ENCODE measurements at places on chromosomes 2 and 18.
A peak's percentile ranks its signal among the peaks of the same experiment; 100 is the strongest.

DNA sequence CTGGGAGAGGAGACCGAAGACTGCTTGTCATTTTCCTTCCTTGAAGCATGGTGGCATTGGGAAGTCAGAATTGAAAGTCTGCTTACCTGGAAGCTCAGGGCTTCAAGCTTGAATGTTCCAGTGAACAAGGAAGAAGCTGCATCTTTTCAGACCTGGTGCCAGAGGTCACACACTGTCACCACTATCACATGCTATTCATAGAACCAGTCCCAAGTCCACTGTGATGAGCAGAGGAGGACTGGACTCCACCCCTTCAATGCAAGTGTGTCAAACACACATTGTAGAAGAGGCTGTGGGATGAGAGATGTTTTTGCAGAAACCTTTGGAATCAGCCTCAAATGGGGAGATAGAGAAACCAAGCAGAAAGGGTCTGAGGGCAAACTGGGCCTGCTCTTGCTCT lies 81.4 kb downstream of the LYPD1 start:
- DNase-seq: no peak

- DNase-seq: no peak
Measured at GRCh38 chr2:189587780-189588179, 7.2 kb upstream of the SLC40A1 start.

DNA sequence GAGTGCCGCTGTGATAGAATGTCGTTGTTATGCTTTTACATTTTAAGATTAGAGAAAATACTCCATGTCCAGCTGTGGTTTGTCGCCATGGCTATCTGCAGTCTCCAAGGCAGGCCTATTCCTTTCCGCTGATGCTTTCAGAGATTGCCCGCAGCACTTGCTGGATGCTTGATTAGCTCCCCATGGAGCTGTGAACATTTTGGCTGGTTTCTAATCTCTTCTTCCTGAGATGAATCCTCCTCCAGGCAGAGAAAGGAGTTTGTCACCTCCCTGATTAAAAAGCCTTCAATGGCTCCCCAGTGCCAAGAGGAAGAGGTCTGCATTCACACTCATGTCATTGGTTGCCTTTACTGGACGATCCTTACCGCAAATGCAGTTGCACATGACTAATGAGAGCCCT lies 32.6 kb upstream of the LPIN1 start:
- DNase-seq: no peak

DNA sequence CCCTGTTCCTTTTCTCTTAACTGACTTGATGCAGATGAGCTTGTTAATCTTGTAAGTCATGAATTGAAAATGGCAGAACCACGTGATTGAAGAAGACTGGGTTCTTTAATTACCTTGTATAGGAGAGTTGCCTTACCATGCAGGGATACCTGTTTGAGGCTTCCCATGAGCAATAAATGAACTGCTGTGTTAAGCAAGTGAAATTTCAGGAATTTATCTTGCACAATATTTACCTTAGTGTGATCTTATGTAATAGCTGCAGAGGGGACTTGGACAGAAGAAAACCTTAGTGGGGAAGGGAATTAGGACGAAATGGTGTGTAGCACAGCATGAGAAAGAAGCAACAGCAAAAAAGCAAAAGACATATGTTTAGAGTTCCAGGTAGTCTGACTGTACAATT lies 384.0 kb upstream of the TMEFF2 start:
- DNase-seq: no peak

DNA sequence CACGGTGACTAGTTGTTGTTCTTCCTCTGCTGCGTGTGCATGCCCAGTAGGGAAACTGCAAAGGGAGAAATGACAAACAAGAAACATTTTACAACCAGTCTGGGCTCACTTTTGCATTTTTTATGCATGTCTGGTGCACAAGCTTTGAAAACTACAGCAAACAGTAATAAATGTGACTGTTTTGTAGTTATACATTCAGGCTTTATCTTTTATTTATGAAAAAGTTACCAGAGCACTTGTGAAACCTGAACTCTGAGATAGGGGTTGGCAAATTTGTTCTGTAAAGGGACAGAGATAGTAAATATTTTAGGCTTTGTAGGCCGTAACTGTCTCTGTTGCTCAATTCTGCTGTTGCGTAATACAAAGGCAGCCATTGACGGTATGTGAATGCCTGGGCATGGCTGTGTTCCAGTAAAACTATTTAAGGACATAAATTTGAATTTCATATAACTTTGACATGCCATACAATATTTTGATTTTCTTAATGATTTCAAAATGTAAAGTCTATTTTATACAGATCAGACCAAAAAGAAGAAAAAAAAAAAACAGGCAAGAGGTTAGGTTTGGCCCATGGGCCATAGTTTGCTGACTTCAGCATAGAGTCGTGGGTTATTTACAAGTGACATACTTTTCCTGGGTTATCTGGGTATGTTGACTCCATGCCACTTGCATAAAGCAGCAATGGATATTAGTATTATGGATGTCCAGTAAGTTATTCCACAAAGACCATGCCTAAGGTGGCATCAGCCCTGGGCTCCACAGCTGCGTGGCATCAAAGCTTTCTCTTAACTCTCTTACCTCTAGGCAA lies 53.6 kb upstream of the EML6 start:
- peak; percentile 94 for DNase-seq

DNA sequence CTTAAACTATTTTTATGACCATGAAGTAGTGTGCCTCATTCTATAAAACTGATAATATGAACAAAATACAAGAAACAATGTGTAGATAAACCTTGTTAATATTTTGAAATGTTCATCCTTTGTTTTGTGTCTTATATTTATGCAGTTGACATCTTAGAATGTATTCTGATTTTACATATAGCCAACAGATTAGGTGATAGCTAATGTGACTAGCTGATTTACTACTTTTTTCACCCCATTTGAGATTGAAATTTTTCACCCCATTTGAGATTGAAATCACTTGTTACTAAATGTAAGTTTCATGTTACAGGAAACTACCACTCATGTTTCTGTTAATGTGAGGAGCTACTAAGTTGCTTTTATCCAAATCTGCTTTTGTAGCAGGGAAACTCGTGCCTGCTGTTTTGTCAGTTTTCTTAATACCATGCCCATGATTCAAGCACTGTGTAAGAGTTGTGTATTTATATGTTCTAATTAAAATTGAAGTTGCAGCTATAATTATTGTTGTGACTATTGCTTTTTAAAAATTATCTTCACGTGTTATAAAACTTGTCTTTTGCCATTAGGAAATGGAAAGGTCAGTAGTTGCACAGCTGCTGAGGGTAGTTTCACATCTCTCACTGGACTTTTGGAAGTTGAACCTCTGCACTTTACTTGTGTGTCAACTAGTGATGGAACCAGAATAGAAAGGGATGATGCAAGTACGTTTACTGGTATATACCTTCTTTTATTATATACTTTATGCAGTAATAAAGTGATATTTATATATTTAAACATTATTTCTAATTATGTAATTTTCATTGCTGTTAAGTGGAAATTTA lies 96.6 kb downstream of the BIRC6 start:
- DNase-seq: peak; percentile 28

DNA sequence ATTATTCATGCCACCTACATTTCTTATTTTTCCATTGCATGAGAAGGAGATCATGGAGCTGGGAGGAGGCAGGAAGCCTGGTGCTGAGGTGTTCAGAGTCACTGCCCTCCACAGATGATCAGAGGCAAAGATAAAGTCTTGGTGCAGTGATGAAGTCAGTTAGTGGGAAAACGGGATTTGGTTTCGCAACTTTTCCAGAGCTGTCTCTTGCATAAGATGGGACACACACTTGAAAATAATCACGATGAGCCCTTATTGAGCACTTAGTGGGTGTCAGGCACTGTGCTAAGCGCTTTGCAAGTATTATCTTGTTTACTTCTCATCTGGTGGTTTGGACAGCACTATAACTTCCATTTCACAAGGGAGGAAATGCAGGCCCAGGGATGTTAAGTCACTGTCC lies 222.1 kb upstream of the SMAD2 start:
- DNase-seq: no peak

DNA sequence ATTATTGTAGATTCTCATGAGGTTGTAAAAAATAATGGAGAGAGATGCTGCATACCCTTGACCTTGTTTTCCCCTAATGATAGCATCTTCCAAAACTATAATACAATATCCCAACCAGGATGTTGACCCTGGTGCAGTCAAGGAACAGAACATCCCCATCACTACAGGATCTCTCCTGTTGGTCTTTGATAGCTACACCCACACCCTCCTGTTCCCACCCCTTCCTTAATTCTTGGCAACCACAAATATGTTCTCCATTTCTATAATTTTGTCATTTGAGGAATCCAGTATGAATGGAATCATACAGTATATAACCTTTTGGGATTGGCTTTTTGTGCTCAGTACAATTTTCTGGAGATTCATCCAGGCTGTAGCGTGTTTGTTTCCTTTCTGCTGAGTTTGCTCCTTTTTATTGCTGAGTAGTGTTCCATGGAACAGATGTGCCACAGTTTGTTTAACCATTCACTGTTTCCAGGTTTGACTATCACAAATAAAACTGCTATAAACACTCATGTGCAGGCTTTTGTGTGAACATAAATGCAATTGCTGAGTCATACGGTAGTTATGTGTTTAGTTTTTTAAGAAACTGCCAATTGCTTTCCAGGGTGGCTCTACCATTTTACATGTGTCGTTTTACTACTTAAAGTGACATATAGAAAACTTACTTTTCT lies 22.2 kb downstream of the MCFD2 start:
- no peak for DNase-seq

DNA sequence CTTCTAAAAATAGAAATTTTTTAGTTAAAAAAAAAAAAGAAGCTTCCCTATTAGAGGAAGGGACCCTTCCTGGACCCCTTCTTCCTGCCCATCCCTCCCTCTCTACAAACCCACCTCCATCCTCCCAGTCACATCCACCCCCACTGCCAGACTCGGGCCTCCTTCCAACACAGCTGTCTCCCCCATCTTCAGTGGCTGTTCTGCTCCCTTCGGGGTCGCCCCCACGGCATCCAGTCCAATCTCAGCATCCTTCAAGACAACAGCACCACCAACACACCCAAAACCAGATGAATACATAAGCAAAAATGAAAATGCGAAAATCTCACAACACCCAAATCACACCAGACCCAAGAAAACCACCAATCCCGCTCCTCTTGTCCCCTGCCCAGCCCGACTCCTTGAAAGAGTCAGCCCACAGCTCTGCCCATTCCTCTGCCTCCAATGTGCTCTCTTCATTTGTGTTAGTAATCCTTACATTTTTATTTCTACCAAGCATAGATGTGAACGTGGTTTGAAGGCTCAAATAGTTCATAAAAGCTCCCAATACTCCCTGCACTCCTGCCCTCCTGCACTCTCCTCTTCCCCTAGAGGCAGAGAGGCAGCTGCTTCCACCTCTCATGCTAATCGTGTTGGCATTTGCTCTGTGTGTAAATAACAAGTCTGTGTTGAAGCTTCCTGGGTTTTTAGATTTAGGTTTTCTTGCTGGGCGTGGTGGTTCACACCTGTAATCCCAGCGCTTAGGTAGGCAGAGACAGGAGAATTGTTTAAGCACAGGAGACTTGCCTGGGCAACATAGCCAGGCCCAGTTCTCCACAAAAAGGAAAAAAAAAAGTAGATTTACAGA lies 37.0 kb downstream of the MAL start:
- no peak for DNase-seq

GRCh38 chr2:24527536-24527935 lies 36.5 kb downstream of the NCOA1 start:
- no peak for DNase-seq

DNA sequence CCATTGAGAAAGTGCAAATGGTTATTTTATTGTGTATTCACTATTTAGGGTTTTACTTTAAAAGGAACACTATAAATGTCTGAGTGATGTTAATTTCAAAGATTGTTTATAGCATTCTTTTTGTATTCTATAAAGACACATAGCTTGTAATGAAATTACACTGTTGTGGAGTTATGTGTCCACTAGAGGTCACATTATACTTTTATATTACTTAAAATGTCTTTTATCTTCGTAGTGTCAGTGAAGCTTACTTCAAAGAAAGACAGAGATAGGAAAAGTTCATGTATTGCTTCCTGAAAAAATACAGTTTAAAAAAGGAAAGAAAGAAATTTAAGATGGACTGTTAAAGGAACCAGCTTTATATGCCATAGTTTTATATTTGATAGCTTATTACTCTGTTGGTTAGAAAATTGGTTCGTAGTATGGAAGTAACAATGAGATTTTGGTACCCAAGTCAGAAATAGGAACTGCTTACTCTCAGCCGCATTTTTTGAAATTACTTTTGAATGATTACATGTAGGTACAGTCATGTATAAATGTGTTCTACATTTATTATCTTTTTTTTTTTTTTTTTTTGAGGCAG lies 20.5 kb downstream of the APLF start:
- DNase-seq: peak; percentile 66

GRCh38 chr2:105671156-105671555 lies 73.6 kb upstream of the NCK2 start:
- no peak for DNase-seq

DNA sequence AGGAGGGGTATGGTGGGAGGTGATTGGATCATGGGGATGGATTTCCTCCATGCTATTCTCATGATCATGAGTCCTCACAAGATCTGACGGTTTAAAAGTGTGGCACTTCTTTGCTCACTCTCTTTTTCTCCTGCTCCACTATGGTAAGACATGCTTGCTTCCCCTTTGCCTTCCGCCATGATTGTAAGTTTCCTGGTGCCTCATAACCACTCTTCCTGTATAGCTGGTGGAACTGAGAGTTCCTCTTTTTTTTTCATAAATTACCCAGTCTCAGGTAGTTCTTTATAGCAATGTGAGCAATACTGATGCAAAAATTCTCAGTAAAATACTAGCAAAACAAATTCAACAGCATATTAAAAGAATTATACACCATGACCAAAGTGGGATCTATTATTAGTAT lies 728.5 kb upstream of the SLC8A1 start:
- no peak for DNase-seq

- DNase-seq: peak; percentile 71
Measured at GRCh38 chr2:218883491-218884490, 3.1 kb downstream of the WNT10A start.

DNA sequence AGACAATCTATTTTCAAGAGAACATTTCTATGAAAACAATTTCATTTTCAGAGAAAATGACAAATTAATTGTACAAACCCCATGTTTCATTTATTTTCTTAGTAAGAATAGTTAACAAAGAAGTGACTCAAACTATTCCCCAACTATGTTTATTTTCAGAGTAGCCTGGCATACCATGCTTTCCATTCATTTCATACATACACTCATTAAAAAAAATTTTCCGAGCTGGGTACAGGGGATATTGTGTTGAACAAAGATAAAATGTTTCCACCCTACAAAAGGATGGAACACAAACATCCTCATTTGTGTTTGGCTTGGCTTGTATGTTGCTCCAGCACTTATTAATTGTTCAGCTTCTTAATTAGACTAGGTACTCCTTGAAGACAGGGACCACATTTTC lies 331.4 kb downstream of the EXOC6B start:
- peak; percentile 57 for DNase-seq

DNA sequence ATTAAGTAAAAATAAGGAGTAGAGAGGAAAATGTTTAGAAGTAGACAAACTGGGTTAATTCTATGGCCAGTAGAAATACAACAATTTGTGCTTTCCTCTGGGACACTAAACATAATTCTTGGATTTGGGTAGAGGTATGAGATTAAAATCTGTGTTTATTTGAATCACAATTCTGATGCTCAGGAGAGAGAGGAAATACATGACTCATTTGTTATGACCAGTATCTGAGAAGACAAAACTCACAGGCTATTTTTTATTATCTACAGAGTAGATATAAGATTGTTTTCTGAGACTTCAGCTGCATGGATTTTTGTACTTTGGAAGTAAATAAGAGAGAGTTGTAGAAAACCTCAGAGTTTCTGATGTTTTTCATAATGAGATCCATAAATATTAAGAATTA lies 315.7 kb upstream of the CWC22 start:
- DNase-seq: peak; percentile 35

All from adipocyte (in vitro differentiated cells).